ENCODE measurements at places on chromosomes 7 and 10.

GRCh38 chr7:137488038-137488437 is 144.5 kb upstream of the PTN start:
- DNase-seq, result no peak

DNA sequence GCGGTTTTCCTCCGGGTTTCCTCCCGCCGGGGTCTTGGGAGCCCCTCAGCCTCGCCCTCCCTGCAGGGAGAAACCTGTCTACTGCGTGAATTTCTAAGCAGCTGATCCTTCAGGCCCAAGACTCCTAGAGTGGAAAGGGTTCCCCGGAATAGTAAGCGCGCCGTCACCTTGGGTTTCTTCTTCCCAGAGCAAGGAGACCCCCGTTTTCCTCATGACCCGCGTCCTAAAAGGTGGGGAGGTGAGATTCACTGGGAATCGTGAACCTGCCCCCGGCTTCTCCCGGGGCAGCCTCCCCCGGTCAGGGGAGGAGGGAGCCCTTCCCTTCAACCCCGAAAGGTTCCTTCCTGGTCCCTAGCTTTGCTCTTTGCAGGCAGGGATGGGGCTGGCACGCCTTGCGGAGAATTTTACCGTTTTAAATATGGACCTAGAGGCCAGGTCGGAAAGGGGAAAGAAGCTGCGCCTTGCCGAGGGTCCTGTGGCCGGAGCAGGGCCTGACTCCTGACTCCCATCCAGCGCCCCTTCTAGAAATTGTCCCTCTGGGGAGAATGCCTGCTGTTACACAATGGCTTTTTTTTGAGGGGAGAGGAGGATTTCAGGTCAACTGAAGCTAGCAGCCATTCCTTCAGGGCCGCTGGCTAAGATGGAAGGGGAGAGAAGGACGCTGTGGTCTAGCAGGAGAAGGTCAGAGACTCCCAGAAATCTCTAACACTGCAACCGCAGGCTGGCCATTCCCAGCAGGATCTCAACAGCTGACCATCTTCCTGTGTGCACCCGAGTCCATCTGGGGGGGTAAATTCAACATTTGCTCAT is 11.6 kb upstream of the MNX1 start:
- DNase-seq, result no peak

GRCh38 chr7:25192043-25192442 is 36.2 kb downstream of the NPVF start:
- no peak for DNase-seq

DNA sequence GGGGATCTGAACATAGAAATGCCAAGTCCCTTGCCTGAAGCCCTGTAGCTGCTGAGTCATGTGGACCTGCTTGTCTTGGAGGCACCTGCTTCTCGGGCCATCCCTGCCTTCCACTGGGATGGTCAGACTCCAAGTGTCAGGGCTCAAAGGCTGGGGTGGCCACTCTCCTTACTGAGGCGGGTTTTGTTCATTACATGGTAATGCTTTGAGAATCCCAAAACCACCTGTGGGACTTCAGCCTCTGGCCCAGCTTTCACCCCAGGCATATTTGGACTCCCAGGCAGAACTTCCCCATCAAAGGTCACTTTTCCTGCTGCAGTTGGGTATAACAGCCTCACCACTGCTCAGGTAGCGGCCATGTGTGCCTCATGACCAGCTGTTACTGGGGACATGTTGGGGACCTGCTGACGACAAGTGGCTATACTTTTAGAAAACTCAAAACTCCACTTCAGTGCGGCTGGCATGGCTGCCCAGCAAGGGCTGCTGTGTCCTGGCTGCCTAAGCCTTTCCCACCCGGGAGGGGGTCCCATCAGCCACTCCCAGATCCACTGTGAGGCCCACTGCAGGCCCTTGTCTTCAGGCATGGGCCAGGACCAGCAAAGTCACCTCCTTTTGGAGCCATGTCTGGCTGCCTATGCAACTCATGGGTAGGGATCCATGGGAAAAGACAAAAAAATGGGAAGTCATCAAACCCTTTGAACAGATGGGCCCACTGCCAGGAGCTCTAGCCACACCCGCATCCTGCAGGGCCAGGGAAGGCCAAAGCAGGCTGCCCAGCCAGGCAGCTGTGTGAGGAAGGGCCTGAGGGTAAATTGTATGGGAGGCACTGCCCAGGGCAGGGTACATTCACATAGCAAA is 96.7 kb downstream of the ARHGAP22 start:
- no peak for DNase-seq

DNA sequence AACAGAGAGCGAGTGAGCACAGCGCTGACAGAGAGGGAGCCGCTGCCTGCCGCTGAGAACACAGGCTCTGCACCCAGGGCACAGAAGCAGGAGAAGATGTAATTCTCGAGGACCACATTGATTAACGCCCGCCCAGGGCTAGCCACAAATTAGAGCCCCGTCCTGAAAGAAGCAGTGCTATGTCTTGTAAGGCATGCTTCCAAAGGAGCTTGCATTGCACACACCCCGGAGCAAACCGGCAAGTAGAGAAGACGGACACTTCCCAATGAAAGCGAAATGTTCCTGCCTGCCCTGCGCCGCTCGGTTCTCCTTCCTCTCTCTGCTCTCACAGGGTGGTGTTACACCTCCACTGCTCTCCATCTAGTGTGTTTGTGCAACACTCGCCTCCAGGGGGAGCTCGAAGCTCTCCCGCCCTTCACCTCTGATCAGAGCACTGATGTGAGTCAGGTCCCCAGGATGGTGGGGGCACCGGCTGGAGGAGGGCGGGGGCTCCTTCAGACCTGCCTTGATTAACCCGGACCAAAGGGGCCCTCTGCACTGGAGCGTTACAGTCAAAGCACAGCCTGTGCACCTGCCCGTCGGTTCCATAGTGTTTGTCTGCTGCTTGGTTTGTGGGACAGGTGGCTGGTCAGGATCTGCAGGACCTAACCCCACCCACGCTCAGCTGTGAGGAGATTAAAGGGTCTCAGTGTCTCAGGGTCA is 316.5 kb downstream of the ADARB2 start:
- DNase-seq, result peak; percentile 71

- no peak for DNase-seq
Observed at GRCh38 chr7:12864470-12865046, 177.1 kb downstream of the ARL4A start.

GRCh38 chr10:131833013-131833412 is 67.8 kb upstream of the PPP2R2D start:
- DNase-seq, result no peak

GRCh38 chr10:104892879-104893617 is 252.0 kb downstream of the SORCS3 start:
- no peak for DNase-seq

- no peak for DNase-seq
Observed at GRCh38 chr10:92989250-92989649, 71.3 kb upstream of the CYP26C1 start.

DNA sequence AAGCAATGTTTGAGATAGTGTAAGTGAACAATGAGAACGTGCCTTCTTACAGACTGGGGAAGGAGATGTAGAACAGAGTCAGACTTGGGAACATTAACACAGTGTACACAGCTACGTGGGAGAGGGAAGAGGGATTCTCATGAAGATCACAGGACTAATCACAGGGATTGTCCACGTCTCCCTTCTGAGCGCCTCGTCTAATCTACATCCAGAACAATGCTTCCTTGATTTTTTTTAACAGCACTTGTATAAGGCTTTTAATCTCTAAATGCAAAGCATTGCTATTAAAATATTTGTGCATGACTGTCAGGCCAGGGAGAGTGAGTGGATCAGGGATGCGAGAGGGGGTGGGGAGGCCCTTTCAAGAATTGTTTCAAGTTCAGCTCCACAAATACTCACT is 62.7 kb downstream of the MET start:
- DNase-seq, result no peak

DNA sequence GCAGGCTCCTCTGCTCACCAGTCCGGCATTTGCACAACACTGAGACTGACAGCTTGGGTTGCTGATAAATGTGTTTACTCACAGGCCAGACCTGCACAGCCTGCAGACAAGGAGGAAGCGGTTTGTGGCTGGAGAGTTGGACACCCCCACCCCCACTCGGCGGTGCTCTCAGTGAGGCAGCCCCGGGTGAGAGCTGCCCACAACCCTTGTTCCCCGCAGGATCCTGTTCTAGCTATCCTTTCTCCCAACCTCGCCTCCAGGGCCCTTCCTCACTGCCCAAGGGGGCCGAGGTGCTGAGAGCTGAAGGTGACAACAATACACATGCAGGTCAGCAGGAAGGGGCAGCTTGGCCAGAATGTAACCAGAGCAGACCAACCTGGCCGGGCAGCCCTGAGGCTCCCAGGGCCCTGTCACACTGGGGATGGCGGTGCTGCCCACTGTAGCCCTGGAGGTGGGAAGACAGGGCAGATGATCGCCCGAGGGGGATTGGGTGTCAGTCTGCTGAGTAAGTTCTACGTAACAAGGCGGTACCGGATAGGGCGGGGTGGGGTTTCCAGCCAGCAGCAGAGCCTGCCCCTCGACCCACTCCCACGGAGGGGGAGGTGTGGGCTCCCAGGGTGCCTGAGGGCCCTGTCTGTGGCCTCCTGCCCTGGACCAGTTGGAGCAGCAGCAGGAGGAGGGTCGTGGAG is 2.1 kb upstream of the ADAM8 start:
- DNase-seq, result no peak

DNA sequence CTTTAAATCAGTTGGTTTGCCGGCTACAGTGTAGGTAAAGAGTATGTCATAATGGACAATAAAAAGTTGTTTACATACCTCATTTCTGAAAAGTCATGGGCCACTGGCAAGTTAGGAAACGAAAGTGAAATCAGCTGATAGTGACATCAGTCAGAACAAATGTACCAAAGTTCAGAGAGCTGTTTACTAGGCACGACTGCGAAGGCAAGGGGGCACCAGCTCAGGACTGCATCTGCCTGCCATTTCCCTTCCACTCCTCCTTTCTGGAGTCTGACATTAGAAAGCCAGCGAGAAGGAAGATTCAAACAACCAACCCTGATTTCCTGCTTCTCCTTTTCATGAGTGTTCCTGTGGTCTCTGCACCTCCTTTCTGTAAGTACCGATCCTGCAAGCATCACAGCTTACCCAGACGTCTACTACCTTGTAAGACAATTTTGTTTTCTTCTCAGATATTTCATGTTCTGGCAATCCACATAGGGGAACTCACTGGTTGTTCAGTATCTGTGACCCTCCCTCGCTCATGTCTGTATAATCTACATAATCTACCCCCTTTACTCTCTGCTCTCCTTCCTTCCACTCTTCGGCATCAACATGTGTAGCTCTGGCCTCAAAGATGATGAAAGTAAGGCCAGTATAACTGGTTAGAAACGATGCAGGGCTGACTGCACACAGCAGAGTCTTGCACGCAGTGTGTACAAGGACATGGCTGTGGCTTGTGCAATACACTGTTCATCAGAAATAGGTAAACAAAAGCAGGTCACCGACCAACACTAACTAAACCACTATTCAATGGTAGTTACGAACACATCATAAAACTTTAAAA is at the start of gene TMEM140:
Gene TMEM140 (plus strand): TSS at position 174 of the 823 bp plus-strand sequence. CDS start 16,370 bp downstream, outside the sequence.
- peak; percentile 64 for DNase-seq

DNA sequence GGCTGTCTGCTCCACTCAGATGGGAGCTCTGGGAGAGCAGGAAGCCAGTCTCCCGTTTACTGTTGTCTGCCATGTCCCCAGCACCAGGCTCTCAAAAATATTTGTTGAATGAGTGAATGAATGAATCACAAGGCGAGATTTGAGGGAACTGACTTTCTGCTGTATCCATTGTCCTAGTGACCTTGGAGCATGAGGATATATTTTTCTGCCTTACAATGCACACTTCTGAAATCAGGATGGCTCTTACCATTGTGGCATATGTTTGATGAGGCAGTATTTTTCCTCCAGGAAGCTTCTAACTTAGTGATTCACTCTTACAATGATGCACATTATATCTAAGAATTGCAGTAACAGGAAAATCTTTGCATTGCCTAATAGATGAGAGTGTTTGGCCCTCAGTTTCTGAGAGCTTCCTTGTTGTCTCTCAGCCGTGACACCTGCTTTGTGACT is 136.4 kb downstream of the RPS24 start:
- DNase-seq, result no peak

DNA sequence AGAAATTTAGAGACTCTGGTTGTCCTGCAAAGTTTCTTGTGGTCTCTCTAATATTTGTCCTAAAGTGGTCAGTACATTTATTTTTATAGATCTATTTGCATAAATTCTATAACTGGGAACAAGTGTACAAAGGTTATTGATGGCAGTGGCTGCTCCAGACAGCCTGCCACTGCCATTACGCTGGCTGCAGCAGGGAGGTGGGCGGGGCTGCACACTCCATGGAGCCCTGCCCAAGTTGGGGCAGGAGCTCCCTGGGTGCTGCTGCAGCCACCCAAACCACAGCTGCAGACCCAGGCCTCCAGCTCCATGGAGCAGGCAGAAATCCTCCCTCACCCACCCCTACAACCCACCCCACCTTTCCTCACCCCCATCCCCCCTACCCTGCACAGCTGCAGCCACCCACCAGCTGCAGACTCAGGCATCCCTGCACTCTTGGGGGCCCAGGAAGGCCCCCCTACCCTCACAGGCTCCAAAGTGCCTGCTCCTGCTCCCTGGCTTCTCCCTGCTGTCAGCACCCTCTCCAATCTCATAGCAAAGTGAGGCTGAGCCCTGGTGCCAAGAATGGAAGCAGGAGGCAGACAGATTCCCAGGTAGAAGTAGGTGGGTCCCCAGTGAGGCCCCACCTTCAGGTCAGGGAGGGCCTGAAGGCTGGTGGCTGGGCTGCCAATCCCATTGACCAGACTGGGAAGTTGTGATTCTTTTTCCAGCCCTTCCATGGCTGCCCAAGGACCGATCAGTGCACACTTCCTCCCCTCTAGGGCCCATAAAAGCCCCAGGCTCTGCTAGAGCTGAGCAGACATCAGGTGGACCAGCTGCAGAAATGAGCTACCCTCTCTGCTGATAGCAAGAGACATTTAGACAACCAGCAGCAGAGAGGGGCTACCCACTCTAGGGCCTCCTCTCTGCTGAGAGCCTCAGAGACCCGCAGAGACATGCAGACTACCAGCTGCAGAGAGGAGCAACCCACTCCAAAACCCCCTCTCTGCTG is 4.8 kb upstream of the CYP3A43 start:
- no peak for DNase-seq

- peak; percentile 91 for DNase-seq
Observed at GRCh38 chr7:149239345-149240143, at the start of gene ZNF212. Gene ZNF212, plus strand, starts transcription at chr7:149239651. Its CDS starts 128 bp downstream, at chr7:149239779.

GRCh38 chr7:119197877-119198527 is 973.5 kb downstream of the ANKRD7 start:
- DNase-seq, result no peak

DNA sequence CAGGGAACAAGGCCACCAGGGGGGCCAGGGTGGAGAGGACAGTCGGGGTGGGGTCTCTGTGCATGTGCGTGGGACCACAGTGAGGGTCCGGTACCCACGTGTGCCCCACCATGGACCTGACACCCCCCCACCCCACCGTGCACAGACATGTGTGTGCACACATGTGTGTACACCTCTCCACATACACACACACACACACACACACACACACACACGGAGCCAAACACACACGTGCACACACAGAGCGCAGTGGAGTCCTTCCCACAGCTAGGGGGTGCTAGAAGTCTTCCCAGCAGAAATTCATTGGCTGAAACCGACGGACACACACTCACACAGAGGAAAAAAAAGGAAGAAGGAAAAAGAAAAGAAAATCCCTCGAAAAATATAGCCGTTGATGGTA is 42.8 kb upstream of the GNA12 start:
- DNase-seq, result peak; percentile 55

GRCh38 chr7:618539-619367 is 99.1 kb upstream of the PDGFA start:
- DNase-seq, result peak; percentile 57

Data from activated naive CD4-positive, alpha-beta T cell treated with anti-CD3 and anti-CD28 coated beads, Interleukin-2, amount 50 U/mL, for 16 hours (primary cell).